Stimulated activated CD4-positive, alpha-beta T cell treated with anti-CD3 and anti-CD28 coated beads, Interleukin-1b, Interleukin-23, amount 100 ng/mL, for 24 hours (primary cell): ENCODE measurements at places on chromosomes 5 and 9.

DNA sequence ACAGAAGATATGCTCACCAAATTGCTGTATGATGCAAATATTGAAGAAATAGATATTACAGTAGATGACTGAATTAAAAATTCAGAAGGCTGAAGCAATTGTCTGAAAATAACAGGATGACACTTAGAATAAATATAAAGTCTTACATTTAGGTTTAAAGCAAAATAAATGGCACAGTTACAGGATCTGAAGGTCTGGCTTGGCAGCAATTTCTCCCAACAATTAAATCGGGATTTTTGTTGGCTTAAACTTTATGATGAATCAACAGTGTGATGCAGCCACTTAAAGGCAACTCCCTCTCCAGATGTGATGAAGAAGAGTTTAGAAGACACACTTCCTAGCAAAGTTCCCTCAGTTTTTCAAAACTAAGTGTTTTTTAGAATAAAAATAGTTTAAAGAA lies 80.5 kb downstream of the NREP start:
- DNase-seq = no peak

GRCh38 chr5:43007911-43008362 lies 32.2 kb downstream of the ANXA2R start:
- DNase-seq = peak; percentile 70

DNA sequence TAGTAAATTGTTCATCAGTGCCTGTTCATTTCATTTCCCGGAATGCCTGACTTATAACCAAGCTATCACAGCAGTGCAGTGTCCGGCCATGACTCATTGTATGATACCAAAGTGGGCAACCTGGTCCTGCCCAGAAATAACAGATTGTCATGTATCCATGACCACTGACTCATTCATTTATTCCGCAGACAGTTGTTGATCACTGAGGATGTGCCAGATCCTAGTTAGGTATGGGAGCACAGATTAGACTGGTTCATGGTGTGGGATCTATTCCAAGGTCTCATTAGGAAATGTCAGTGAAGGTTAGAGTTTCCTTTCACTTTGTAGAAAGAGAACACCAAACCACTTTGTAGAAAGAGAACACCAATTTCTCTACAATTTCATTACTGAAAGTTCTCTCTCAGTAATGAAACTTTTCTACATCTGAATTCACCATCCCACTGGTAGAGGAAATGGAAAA lies 8.7 kb downstream of the NREP start:
- no peak for DNase-seq

DNA sequence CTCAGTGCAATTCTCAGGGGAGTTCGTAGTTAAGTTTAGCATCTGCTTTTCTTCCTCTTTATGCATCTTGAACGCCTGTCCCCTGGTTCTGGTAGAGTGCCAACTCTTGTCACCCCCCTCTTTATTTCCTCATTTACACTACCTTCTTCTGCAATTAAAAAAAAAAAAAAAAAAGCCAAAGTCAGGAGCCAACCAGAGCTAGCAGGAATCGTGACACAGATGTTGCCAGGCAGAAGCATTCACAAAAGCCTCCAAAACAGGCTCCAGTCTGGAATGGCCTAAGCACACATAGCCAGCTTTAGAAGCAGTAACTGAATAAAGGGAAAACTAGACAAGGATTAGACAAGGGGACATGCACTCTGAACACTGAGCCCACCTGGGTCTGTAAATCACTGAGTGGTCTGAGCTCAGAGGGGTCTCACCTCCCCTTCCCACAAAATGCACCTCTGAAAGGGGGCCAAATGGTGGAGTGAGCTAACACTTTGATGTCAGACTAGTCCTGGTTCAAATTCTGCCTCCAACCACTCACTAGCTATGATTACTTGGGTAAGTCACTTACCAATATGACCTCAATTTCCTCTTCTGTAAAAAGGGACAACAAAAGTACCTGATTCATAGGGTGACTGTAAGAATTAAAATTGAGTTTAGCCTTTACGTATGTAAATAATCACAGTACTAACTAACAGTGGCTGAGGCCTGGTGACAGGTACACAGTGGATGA lies 2.0 kb downstream of the CD74 start:
- DNase-seq = peak; percentile 34

- DNase-seq = no peak
Measured at GRCh38 chr9:110446171-110446570, 108.5 kb upstream of the TXNDC8 start.

DNA sequence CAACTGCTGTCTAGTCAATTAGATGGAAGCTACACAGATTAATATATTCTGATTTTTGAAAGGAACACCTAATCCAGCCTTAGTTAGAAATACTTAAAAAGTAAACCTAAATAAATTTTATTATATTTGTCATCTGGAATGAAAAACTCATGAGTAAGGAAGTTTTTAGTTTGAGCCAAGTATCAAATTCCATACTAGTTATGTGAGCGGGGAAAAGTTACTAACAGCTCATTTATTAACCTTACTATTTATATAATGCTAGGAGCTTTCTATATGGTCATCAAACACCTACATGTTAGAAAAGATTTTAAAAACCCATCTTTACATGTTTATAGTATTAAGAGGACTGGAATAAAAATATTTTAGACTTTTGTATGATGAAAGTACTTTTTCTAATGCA lies 41.6 kb upstream of the POU5F2 start:
- no peak for DNase-seq

- no peak for DNase-seq
Measured at GRCh38 chr5:67234671-67235176, 38.1 kb upstream of the CD180 start.

DNA sequence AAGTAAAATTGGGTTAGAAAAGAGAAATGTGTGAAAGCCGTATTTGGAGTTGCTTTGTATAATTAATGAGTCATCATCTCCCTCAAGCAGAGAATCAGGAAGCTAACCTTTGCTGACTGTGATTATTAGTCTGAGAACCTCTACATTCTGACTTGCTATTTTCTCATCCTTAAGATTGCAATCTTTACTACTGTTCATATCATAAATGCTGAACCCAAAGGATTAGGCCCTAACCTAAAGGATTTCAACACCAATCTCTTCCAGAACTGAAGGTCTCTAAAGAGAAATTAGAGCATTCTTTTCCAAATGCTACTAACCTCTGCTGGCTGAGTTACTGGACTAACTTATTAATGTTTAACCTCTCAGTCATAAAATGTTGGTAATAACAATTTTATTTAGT lies 538.1 kb upstream of the MEF2C start:
- DNase-seq = no peak

DNA sequence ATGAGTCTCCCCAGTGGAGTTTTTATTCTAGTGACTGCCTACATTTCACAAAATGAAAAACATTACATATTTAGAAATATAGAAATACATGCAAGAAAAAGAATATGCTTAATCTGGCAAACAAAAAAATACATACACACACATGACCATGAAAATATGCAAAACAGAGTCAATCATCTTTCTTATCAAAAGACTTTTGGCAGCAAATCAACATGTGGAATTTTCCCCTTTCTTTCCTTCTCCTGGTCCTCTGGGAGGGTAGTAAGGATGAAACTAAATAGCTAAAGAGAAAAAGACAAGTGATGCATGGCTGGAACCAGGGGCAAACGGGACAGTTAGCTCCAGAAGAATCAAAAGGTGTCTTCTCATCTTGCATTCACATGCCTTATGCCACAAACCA lies 69.4 kb downstream of the APBA1 start:
- no peak for DNase-seq

DNA sequence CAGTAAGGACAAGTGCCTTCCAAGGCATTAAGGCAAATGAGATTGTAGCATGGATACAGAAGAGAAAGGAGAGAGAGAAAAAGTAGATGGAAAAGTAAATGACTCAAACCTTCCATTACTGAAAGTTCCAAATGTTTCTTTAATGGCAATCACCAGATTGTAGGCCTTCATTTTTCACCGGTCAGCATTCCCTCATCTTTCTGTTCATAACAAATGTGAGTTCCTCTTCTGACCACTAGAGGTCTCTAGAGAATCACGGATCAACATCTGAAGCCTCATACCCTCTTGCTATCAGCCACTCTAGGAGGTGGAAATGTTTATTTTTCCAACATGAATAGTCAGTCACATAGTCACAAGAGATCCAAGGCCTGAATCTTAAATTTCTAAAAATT lies 73.6 kb upstream of the RPS23 start:
- no peak for DNase-seq

DNA sequence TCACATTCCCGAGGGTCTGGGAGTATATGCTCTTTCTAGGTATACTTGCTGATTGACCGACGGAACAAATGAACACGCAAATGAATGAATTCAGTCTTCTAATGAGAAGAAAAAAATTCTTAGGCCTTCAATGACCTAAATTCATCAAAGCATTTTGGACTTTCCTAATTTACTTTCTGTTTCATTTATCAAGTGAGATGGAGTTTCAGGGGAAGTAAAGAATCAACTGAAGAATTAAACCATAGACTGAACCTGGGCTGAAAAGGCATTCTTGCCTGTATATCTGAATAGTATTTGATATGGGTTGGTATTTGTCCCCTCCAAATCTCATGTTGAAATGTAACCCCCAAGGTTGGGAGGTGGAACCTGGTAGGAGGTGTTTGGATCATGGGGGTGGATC lies 64.1 kb downstream of the ZFAND5 start:
- DNase-seq = no peak

DNA sequence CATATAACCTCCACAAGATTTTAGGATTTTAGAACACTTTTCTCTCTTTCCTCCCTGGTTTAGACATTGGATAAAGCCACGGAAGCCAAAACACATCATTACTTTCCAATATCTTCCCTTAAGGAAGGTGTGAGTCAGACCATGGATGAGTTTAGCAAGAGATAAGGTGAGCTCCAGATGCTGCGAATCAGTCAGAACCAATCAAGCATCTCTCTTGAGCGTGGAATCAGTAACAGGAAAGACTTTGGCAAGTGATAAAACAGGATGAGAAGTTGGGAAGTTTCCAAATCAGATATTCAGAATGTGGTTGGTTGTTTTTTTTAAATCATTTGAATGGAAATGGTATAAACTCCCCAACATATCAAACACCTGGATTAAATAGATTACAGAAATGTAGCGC lies 397.8 kb downstream of the EFNA5 start:
- no peak for DNase-seq

DNA sequence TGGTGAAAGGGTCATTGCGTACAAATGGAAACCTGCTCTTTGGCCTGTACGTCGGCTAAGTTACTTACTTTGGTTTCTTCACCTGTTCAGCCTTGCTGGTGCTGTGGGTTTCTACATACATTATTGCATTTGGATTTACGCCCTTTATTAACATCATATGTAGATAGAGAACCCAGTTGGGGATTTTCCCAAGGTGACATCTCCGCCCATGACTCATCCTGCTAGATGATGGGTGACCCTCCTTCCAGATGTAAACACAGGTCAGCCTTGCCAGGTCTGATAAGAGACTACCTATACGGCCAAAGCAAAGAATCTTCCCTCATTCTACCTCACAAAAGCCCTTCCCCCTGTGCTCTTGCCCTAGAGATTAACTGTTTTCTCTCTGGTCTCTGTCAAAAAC lies 360.9 kb downstream of the KDM4C start:
- no peak for DNase-seq

GRCh38 chr5:112210430-112211005 lies 208.6 kb downstream of the EPB41L4A start:
- DNase-seq = no peak

DNA sequence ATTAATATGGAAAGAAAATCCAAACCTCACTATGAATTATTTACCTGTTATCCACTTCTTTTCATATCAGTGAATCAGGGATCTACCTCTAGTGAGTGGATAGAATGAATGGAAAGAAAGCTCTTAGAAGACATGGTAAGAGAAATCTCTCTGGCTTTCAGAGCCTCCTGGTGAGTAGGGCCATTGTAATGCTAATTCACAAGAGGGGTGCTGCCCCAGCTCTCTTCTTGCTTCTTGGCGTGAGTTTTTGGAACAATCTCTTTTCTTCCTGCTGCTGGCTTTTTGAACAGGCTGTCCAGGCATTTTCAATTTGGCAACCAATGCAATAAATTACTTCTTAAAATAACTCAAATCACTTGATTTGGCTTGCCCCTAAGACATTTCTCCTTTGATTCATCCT lies 49.9 kb upstream of the KCNN2 start:
- DNase-seq = no peak

- DNase-seq = no peak
Measured at GRCh38 chr5:62653001-62653863, 74.6 kb downstream of the LRRC70 start.

DNA sequence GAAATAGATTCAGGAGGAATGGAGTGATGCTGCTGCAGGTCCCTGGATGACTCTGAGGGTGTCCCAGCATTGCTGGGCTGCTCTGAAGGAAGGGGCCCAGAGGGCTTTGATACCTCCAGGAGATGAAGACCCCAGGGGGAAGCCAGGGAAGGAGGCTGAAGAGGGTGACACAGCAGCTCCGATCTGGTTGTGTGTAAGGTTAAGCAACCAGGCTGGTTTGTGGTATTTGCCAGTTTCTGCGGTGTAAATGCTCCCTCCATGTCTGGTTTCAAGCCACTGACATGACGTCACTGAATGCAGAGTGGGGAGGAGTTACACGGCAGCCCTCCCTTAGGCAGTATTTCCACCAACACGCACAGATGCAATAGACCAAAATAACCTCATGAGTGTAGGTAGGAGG lies 40.0 kb upstream of the ORM1 start:
- no peak for DNase-seq

DNA sequence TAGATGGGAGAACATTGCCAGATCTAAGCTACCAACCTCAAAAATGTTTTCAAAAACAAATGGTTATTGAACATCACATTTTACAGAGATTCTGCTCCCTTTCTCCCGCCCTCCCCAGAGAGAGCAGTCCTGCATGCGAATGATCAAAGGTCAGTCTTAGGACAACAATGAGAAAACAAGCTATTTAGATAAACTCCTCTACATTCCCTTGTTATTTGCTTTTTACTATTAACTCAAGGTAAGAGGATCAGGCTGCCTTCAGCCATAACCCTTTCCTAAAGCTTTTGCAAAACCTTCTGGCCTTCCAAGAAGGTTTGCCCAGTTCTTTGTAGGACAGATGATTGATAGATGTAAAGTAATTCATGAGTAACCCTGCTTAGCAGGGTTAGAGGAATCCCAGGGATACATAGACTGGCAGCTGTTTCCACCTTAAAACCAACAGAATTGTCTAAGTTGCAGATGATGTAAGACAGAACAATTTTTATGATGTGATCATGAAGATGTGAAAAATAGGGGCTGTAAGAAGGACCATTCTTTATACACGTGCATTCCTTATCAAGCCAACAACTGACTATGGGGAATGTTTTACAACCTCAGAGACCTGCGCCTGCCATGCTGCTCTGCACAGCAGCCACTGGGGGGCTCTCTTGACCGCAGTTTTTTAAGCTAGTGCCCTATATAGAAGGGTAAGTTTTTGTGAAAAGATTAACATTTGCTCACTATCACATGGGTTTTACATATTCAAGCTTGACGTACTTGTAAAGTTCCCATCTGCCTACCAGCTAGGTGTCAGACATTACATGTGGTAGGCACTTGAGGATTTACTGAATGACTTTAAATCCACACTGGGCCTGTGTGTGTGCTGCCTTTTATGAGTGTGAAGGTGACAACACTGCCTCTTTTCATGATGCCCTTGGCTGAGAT lies 2.3 kb upstream of the ZNF782 start:
- DNase-seq = peak; percentile 43

- no peak for DNase-seq
Measured at GRCh38 chr9:97850746-97851445, 2.1 kb upstream of the FOXE1 start.

GRCh38 chr5:1659100-1659981 lies 135.6 kb upstream of the LPCAT1 start:
- no peak for DNase-seq
